ENCODE measurements at places on chromosomes 12 and 14.
A peak's percentile ranks its signal among the peaks of the same experiment; 100 is the strongest.

GRCh38 chr14:29654901-29655550 is 272.6 kb downstream of the PRKD1 start:
- DNase-seq = peak; percentile 53

- peak; percentile 93 for DNase-seq
Observed at GRCh38 chr12:77940011-77940423, 109.3 kb downstream of the NAV3 start.

DNA sequence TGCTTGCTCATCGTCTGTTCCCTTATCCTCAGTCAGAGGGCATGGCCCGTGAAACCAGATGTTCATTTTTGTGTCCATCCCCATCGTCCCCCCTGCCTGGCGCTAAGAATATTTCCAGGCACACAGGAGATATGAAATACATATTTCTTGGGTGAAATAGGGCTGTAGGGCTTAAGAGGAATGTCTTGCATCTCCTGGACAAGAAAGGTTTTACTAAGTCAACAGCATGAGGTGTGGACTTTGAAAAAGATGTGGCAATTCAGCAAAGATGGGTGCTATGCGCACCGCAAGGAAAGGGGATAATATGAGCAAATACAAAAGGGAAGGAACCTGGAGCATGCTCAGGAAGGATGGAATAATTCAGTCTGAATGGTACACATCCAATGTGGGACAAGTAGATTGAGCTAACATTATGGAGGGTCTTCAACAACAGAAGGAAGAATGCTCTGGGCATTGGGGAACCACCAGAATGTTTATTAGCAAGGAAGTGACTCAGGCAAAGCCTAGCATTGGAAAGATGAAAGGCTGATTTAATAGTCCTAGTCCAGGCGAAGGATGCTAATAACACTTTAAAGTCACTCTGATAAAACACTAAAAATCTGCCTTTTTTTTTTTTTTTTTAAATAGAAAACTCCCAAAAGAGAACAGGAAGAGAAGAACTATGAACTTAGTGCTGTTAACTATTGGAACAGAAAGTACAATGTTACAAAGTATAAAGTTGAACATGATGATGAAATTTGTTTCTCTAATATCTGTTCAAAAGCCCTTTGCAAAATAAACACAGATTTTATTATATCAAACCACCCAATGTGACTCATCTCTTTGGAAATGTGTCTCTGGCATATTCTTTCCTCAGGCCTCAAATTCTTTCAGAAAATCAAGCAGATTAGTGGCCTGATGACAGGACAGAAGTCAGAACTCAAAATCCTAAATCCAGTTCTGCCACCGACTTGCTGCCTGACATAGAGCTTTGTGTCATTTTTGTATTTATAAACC is 449.5 kb downstream of the BCAT1 start:
- DNase-seq = peak; percentile 17

DNA sequence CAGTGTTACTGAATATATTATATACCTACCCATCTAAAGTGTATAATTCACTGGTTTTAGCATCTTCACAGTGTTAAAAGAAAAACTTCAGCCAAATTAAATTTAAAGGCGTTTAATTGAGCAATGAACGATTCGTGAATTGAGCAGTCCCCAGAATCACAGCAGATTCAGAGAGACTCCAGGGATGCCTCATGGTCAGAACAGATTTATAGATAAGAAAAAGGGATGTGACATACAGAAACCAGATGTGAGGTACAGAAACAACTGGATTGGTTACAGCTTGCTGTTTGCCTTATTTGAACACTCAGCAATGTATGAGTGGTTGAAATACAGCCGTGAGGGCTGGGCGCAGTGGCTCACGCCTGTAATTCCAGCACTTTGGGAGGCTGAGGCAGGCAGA is 84.6 kb downstream of the WNK1 start:
- no peak for DNase-seq

DNA sequence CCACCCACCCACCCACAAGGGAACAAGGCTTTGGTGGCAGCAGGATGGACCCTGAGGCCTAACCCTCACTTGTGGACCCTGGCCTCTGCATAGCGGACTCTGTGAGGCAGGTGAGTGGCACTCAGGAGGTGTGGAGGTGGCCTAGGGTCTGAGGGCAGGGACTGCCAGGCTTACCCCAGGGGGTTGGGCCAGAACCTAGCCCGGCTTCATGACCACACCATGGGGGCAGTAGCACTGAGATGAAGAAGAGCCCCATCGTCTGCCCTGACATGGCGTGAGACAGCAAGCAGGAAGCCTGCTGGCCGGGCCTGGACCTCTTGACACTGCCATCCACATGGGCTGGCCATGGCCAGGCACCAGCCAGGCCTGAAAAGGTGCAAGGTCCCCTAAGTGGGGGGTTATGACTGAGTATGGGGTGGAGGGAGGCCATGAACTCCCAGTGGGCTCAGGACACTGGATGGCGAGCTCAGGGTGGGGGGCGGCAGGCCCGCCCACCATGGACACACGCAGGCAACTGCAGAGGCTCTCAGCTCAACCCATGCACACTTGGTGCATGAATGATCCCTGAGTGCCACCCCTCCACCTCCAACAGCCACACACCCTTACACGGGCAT is 29.3 kb downstream of the JAG2 start:
- no peak for DNase-seq

GRCh38 chr12:87853448-87854003 is 175.7 kb downstream of the C12orf50 start:
- no peak for DNase-seq

DNA sequence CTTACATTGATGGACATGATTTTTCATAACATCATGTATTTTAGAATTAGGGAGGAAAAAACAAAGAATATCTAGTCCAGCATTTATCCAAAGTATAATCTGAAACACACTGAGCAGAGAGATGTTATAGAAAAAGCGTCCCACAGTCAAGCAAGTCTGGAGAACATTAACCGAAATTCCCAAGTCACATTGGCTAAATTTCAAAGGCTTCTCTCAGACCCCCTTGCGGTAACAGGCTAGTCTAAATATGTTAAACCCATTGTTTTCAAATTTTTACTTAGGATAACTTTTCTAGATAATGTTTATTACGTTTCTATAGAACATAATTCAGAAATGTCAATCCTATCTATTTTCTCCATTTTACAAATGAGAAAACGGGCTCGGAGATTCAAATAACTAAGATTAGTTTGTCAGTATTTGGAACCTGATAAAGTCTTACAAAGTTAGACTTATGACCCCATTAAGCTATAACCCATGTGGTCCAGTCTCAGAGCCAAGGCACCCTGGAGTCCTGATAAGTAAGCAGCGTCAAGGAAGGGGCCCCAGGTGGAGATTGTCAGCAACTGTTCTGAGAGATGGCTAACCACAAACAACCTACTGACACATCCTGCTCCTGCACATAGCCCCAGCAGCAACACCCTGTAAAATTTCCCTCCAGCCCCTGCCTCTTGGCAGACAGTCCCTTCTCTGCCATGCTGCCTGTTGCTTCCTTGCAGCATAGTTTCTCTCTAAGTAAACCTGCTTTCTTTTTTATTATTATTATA is 220.6 kb upstream of the TMEM260 start:
- no peak for DNase-seq

- DNase-seq = peak; percentile 62
Observed at GRCh38 chr14:81406863-81407262, 6.7 kb upstream of the STON2 start.

DNA sequence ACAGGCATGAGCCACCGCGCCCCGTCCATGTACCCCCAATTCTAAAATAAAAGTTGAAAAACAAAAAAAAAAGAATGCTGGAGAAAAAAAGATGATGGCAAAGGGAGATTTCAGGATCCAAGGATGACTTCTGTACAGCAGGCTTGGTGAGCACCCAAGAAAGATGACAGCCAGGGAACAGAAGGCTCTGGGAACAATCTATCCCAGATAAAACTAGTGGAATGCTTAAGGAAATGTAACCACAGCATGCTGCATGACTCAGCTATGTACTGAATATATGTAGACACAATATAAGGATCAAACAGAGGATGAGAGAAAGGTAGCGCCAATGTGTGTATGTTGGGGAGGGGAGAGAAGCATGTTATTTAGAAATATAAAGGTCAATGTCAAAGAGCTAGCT is 123.7 kb upstream of the TMTC1 start:
- no peak for DNase-seq

- no peak for DNase-seq
Observed at GRCh38 chr14:33948145-33948868, 2.6 kb downstream of the EGLN3 start.

DNA sequence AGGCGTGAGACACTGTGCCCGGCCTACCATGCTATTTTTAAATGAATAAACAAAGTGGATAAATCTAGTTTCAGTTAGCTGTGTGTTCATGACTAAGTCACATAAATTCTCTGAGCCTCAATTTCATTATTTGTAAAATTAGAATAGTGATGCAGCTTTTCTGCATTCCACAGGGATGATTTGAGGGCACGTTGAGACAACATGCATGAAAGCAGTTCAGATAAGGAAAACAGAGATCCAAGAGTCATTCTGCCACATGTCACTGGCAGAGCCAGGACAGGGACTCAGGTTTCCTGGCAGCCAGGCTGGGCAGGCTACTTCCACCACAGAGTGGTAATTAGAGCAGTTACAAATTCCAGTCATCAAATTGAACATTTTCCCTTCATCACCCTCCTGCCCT is 2.9 kb upstream of the PPP4R4 start:
- peak; percentile 71 for DNase-seq

DNA sequence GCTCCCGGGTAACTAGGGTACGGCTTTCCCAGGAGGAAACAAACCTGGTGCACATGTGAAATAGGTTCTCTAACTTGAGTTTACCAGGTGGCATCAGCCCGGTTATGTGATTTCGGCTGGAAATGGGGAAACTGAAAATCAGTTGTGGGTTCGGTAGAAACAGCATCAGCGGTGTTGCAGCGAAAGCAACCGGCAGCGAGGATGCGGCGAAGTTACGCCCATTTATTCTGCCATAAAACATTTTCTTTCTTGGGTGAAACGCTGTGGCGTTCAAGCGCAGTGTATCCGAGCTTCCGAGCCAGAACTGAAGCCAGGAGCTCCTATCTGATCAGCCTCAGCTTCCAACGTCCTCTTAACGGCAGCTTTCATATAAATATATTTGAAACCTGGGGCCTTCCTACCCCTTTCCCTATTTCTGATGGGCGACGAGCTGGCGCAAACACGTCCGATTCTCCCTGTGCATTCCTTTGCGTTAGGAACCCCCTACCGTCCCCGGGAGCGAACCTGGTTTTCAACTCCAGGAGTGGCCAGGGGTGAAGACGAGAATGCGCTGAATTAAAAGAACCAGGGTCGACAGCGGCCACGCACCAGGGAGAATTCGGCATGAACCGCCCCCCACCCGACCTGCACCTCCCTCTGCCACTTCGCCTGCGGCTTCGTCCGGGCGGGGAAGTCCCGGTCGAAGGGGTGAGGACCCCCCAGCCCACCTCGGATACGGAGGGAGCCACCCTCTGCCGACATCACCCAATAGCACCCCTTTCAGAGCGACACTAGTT is 1.6 kb downstream of the DPF3 start:
- DNase-seq = peak; percentile 70

GRCh38 chr14:22391908-22392565 is 197.0 kb downstream of the DAD1 start:
- peak; percentile 71 for DNase-seq
